ENCODE measurements at places on chromosomes 4 and X.

GRCh38 chrX:115177932-115178331 is 11.3 kb upstream of the RBMXL3 start:
- DNase-seq = no peak

- no peak for DNase-seq
Observed at GRCh38 chr4:104138116-104138515, 356.6 kb downstream of the CXXC4 start.

DNA sequence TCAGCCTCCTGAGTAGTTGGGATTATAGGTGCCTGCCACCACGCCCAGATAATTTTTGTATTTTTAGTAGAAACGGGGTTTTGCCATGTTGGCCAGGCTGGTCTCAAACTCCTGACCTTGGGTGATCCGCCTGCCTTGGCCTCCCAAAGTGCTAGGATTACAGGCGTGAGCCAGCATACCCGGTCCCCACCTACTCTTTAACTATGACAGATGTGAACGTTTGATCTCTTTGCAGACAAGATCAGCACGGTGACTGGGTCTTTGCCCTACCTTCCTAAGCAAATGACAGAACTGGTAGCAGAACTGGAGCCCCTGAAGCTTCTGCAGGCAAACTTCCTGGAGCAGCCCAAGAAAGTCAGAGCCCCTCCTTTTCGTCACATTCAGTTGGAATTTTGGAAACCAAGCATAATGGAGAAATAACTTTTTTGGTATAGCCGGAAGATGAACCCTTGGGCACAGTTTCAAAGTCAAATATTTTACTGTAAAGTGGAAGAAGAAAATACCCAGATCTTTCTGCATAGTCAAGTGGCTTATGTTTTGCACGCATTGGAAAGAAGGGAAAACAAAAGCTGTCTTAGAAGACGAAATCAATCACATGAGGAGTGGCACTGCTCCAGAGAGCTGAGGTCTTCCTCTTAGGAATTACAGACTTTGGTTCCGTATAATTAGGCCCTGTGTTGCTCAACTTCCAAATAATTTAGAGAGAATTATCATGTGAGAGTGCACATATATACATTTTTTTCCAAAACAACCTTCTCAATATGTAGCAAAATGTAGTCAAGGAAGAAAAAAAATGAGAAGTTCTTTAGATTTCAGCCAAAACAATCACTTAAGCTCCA is 90.6 kb downstream of the SORBS2 start:
- DNase-seq = no peak

DNA sequence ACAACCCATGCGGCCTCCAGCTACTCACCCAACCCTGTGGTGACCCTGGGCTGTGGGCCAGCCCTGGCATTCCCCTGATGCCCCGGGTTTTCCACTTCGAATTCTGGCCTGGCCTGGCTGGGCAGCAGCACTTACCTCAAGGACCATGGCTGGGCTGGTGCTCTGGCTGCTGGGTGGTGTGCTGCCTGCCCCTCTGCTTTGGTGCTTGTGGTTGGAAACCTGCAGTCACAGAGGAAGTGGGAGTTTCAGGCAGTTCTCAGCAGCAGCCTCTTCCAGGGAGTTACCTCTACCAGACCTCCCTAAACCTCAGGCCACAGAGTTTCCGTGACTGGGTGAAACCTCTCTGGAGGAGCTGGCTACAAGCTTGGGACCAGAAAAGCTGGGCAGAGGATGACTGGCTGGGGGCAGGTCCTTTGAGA is at the start of gene CXCR3:
CXCR3 (minus strand) TSS at position 209 of the 419 bp plus-strand sequence; CDS start at position 147, 62 bp downstream.
- peak; percentile 53 for DNase-seq

DNA sequence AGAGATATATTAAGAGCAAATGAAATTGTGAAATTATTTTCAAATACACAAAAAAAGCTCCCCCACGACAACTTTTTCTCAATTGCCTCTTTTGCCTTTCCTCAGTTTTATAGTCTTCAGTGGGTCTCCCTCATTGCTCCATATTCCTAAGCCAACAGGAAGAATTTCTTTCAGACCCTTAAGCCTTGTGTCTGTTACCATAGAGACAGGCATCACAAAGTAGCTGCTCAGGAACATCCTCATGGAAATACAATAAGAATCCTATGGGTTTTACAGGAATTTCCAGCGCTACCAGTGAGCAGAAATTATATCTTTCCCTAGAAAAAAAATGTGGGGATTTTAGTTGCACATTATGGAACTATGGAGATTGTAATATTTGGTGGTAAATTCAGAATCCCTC is 121.9 kb upstream of the DMD start:
- DNase-seq = no peak

GRCh38 chr4:824461-825062 is 1.4 kb downstream of the CPLX1 start:
- DNase-seq = no peak

GRCh38 chr4:15894921-15895916 is 43.3 kb downstream of the FGFBP1 start:
- DNase-seq = no peak
